ENCODE measurements at places on chromosomes 2 and 18.

- DNase-seq, result no peak
Measured at GRCh38 chr2:241009601-241010530, 11.4 kb downstream of the SNED1 start.

DNA sequence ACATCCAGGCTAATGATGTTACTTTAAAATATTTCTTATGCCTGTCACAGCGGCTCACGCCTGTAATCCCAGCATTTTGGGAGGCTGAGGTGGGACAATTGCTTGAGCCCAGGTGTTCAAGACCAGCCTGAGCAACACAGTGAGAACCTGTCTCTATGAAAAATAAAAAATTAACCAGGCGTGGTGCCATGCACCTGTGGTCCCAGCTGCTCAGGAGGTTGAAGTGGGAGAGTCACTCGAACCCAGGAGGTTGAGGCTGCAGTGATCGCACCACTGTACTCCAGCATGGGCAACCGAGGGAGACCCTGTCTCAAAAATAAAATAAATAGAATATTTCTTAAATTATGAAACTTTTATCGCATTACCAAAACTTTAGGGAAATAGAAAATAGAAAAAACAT, 28.1 kb upstream of the ACTR3 start:
- no peak for DNase-seq

- no peak for DNase-seq
Measured at GRCh38 chr18:70377857-70378701, 89.2 kb downstream of the SOCS6 start.

DNA sequence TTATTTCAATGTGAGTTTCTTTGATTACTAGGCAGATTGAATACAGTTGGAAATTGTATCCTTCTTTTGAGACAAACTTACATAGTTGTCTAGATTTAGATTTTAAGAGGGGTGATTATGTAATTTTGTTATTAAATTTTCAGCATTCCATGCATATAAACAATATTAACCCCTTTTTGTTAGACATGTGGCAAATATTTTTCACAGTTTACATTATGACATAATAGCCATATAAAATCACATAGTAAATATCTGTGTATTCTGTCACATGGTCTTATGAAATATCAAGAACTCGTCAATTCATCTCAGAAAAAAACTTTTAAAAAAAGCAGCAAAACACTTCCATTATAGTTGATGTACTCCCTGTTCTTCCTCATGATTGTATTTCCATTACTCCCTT, 243.8 kb downstream of the CYP26B1 start:
- DNase-seq, result no peak

All from spinal cord (tissue), 10 donors.